Neural crest cell (in vitro differentiated cells): ENCODE measurements at places on chromosomes 2 and 18. TPM values are rescaled to one million over a fixed set of nuclear protein-coding genes. Genes with fewer than 3 reads are reported as not detected.

DNA sequence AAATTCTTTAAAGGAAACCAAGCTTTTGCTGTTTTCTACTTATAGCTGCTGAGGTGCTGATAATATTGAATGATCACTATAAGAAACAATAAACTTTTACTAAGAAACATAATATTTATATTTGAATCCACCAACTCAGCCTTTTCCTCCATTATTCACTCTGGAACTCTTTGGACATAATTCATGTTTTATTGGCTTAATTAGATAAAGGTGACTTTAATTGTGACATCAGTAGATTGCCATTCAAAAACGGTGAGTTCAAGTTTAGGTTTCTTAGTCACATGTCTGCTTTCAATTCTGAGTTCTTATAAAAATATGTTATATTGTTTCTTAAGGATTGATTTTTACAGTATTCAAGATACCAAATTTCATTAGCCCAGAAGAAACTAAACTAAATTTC, 24.0 kb downstream of the CCDC85A start:
- no peak for DNase-seq

DNA sequence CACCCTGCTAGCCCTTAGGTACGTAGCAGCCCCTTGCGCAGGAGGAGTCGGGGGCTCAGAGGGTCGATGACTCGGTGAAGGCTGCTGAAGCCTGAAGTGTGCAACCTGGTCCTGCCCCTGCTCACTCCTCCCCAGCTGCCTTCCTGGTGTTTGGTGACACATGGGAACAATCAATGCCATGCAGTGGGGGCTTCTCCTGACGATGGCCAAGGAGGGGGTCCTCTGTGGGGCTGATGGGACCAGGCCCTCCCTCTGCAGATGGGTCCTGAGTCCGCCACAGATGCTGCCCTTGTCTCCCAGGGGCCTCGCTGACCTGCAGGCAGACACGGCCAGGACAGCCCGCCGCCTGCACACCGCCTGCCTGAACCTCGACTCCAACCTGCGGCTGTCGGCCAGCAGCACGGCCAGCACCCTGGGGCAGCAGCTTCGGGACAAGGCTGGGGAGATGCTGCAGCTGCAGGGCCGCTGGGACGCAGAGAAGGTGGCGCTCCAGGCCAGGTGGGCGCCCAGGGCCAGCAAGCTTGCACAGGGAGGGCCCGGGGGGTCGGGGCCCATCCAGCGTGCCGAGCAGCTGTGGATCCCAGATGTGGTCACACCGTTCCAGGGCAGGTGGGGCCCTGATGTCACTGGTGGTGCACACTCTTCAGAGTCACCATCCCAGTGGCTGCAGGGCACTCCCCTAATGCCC, 24.6 kb downstream of the CROCC2 start:
- no peak for DNase-seq

- DNase-seq, result no peak
These were observed 3.3 kb downstream of the ITGA6 start for GRCh38 chr2:172430678-172431077.

DNA sequence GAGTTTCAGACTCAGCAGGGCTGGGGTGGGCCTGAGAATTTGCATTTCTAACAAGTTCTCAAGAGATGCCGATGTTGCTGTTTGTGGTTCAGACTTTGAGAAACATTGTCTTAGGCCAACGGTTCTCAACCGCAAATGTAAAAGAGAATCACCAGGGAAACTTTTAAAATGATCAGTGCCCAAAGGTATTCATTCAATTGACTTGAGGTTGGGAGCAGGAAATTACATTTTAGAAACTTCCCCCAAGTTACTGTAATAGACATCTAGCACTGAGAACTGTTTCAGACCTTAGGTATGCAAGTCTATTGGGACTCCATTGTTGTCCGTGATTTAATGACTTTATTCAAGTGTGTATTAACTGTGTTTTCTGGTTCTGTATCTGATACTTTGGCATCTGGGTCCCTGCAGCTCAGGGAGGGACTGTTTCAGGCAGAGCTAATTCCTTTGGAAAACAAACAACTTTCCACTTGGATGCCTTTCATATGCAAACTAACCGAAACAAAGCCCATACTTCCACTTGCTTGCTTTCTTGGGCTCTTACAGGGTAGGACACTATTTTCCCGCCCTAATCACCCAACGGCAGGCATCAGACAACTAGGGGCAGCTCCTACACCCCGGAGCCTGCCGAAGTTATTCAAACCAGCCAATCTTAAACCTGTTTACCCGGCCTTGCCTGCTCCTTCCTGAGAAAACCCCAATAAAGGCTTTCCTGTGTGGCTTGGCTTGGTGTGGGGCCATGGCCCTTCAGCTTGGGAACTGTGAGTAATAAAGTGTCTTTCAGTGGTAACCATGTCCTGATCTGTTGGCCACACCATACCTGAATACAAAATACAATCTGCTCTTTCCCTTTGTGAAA, 97.6 kb downstream of the POLE4 start:
- no peak for DNase-seq

GRCh38 chr2:191783416-191783815, 63.5 kb downstream of the CAVIN2 start:
- DNase-seq, result no peak

GRCh38 chr2:207037896-207038295, 98.6 kb downstream of the CPO start:
- no peak for DNase-seq

GRCh38 chr2:181140414-181140813, 160.0 kb downstream of the UBE2E3 start:
- no peak for DNase-seq

INPP5D gene
- total RNA-seq, result 0.28 and 0.30 TPM in 2 replicates

POLR1B gene
- 35.8 and 39.9 TPM in 2 replicates for total RNA-seq

SNORC gene
- total RNA-seq, result 2.8 and 3.0 TPM in 2 replicates

ZSWIM2 gene
- not detected in 2 replicates for total RNA-seq

ASB3 gene
- total RNA-seq, result 32.9 and 36.8 TPM in 2 replicates

FAM237A gene
- total RNA-seq, result not detected in 2 replicates

MTIF2 gene
- total RNA-seq, result 30.4 and 32.9 TPM in 2 replicates

CELF4 gene
- total RNA-seq, result 1.8 and 1.9 TPM in 2 replicates

CYTIP gene
- 0.35 TPM in 1 of 2 replicates, not detected in the other for total RNA-seq

SCN3A gene
- total RNA-seq, result 3.7 and 4.9 TPM in 2 replicates
